ENCODE measurements at places on chromosomes 3 and 15. TPM values are rescaled to one million over a fixed set of nuclear protein-coding genes. Genes with fewer than 3 reads are reported as not detected.

SPTBN5 gene
- polyA plus RNA-seq = 2.9 TPM

ZIC4 gene
- polyA plus RNA-seq = not detected

RCN2 gene
- polyA plus RNA-seq = 22.3 TPM

EPHB1 gene
- not detected for polyA plus RNA-seq

OIP5 gene
- polyA plus RNA-seq = 3.4 TPM

GRAMD2A gene
- 0.80 TPM for polyA plus RNA-seq

MINAR1 gene
- 0.15 TPM for polyA plus RNA-seq

MYO1E gene
- 15.1 TPM for polyA plus RNA-seq

HYAL1 gene
- 25.8 TPM for polyA plus RNA-seq

SNTN gene
- not detected for polyA plus RNA-seq
